Endodermal cell (in vitro differentiated cells): ENCODE measurements at places on chromosomes 6 and 20.
A peak's percentile ranks its signal among the peaks of the same experiment; 100 is the strongest.

GRCh38 chr20:24633026-24633425 is 163.6 kb downstream of the SYNDIG1 start:
- DNase-seq = no peak

GRCh38 chr20:60732322-60732721 is 519.7 kb upstream of the CDH4 start:
- no peak for DNase-seq

DNA sequence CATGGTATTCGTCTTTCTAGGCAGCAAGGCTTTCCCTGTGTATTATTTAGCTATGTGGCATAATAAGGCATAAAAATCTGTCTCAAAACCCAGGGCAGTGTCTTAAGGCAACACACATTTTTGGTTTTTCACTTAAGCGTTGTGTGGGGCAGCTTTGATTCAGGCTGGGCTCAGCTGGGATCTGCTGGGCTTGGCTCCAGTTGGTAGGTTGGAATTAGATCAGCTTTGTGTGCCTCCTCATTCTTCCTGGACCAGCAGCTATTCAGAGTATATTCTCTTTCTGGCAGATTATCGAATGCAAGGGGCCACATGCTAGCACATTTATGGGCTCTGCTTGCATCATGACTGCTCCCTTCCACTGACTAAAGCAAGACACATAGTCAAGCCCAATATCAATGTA is 487.9 kb downstream of the RFPL4B start:
- no peak for DNase-seq

DNA sequence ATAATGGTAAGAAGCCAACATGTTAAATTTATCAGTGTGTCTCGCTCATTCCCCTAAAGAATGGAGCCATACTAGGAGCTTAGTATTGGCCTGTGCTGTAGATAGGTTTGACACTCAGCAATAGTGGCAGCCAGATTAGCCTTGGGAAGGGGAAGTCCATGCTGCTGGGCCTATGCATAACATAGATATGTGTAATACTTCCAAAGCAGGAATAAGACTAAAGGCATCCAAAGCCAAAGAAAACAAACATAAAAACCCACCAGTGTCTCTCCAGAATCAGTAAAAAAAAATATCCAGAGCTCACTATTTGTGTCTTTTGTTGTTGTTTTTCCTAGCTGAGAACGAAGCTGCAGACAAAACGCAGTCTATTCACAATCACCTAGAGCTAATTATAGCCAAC is 104.2 kb upstream of the STXBP5 start:
- DNase-seq = no peak

DNA sequence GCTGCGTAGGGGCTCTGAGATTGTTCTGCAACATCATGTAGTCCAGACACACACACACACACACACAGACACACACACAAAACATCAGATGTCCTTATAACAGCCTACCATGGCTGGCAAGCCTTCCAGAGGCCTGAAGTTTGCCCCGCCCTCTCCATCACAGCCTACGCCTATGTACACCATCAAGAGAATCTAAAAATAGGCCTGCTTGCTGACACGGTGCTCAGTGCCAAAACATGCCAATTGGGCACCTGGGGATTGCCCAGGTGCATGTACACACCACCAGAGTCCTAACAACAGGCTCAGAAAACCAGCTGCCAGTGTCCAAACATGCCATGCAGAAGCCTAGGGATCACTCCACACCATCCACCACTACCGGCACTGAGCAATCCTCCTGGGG is 391.7 kb upstream of the SPTLC3 start:
- no peak for DNase-seq

DNA sequence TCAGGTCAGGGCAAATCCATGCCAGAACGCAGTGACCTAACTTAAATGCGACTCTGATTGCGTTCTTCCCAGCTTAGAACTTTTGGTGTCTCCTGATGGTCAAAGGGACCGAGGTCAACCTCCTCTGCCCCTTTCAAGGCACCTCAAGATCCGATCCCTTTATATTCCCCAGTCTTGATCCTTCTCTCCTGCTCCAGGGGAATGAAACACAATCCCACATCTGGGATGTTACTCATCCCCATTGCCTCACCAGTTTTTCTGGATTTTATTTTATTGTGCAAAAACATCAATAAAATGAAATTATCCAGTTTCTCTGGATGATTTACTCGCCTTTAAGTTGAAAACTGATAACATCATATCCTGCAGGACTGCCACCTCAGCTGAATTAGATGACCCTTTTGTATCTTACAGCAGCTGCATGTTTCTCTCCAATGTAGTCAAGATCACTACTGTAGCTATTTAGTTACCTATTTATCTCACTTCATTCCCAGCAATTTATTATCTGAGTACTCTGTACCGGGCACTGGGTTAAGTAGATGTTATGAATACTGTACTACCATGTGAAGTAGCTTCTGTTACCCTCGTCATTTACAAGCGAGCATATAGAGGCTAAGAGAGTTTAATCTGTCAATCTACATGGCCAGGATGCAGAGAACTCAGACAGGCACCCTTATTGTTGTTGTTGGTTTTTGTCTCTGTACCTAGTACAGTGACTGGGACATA is 44.0 kb downstream of the IRAK1BP1 start:
- no peak for DNase-seq

DNA sequence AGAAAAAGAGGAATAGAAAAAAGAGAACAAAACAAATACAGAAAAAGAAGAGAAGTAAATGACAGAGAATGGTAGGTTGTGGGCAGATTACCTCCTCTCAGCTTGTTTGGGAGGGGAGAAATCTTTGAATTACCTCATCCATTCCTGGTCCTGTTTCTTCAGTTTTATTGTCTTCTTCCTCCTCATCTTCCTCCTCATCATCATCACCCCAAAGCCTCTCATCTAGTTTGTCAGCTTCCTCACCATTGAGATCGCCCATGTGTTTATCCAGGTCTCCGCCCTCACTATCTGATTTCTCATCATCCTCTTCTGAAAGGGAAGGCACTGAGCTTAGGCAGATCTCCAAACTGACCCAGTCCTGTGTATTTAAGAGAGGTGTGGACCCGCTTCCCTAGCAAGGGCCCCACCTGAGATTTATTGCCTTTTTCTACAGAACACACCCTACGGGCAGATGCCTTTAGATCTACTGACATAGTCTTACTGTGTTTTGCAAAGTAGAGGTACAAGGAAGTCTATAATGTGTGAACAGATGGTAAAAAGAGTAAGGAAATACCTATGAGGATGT is 24.2 kb upstream of the LYRM2 start:
- DNase-seq = no peak

GRCh38 chr20:45372646-45373352 is 5.3 kb downstream of the TP53TG5 start:
- DNase-seq = peak; percentile 81

GRCh38 chr6:125095580-125096301 is 57.8 kb upstream of the TPD52L1 start:
- DNase-seq = no peak

GRCh38 chr6:124520514-124520913 is 441.7 kb upstream of the RNF217 start:
- no peak for DNase-seq

DNA sequence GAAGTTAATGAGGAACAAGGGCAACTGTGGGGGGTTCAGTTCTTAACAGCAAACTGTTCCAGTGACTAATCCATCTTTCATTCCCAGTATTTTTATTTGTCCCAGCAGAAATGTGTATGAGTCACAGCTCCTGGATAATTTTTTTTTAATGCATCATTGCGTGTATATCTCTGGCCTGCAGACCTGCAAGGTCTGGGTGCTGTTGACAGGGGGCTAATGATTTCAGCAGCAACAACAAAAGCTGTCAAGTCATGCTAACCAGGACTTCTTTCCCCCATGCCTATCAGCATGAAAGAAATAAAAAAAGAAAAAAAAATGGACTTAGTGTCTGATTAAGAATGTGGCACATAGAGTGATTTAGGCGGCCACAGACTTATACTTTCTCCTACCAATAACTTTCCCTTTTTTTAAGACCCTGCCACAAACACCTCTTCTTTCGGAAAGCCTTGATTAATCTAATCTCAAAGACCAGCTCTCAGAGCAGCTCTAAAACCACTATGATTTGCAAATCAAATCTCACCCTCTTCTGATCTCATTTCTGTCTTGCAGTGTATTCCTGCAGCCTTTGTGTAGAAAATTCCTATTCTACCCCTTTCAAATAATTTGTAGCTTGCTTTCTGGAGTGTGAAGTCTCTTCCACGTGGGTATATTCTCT is 14.2 kb upstream of the PREX1 start:
- no peak for DNase-seq

DNA sequence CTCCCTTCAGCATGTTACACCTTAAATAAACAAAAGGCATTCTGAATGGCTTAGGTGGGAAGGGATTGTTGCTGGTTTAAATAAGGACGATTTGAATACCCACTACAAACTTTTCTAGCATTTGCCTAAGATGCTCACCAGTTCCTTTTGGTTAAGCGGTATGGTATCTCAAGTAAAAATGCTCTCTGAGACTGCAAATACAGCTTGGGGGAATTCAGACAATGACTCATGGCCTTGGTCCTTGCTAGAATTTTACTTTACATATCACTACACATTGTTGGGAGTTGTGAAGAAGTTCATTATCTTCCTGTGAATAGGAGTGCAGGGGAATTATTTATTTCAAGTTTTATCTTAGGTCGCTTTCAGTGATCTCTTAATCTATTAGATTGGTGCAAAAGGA is 670.7 kb downstream of the UTRN start:
- DNase-seq = no peak

DNA sequence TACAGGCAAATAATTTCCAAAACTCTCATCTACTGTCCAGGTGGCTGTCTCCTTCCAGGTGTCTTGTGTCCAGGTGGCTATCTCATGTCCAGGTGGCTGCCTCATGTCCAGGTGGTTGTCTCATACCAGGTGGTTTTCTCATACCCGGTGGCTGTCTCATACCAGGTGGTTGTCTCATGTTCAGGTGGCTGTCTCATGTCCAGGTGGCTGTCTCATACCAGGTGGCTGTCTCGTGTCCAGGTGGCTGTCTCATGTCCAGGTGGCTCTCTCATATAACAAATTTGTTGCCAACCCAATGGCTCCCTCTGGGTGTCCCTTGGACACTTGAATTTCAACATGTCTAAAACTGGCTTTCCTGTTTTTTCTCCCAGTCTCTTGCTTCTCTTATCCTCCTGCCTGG is 14.3 kb upstream of the SLC22A3 start:
- DNase-seq = no peak

DNA sequence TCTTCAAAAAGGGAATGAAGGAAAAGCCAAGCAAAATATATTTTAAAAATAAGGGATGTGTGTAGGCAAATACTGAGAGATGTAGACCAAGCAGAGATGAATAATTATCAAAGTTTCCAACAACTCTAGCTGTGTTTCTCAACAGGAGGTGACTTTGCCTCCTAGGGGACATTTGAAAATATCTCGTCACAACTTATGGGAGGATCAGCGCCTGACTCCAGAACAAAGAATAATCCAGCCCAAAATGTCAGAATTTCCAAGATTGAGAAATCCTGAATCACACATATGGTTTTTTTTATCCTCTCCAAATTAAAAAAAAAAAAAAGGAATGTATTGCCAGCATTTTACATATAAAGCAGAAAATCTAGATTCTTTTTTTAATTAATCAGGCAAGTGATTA is 241.2 kb upstream of the ZFP64 start:
- DNase-seq = no peak

DNA sequence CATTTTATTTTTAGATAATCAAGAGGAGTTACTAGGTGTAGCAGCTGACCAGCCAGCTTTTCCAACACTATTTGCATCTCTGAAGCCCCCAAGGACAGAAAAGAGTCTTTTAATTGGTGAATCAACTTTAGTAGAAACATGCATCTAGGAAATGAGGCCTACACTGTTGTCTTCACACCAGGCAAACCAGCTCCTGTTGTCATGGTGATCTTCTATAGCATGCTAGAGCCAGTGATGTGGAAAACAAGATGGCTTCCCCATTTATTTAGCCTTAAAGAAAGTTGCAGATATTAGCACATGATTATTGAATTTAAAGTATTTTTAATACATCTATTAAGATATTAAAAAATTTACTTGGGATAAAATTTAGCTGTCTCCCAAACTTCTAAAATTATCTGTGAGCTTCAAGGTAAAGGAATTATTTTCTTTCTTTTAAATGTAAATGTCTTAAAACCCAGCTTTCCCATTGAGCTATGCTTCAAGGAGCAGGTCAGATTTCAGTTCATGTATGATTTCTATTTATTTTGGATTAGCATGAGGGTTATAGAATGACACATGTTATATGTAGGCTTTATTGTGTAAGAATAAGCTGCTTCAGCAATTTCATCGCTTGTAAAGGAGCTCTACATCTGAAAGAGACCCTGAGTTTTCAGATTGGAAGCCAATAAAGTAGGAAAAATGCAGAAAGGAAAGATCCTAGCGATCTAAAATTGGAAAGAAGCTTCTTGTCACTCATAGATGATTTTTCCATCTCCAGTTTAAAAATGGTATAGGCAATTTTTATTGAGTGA is 564.9 kb upstream of the CITED2 start:
- DNase-seq = no peak
